Gastrocnemius medialis (tissue), 4 donors: ENCODE measurements at places on chromosomes 1 and 21. TPM values are rescaled to one million over a fixed set of nuclear protein-coding genes. Genes with fewer than 3 reads are reported as not detected.

DNA sequence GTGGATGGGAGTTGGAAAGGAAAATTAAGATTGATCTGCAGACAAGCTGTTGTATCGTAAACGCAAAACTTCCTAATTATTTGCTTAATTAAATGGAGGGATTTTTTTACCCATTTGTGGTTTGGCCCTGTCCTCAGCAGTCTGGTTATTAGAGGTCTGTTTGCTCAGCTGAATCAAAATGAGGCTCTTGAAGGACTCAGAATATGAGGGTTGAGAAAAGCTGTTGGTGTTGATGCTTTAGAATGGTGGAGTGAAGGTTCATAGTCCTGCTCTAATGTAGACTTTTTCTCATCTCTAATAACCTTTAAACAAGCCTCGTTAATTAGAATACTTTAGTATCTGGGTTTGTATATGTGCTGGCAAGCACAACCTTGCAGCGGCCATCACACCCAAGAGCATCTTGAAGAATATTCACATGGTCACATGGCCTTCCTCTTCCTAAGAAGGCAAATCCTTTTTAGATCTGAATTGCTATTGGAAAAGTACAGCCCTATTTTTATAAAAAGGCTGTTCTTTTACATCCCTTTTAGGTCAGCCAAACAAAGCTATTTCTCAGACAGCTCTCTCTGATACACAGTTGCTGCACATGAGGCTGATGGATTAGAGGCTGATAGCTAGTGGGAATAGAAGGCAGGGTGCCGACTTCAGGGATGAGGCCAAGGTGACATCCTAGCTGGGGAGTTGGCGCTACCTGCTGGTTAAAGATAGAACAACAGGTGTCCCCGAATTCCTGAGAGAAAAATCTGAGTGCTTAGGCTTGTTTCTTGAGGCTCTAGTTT lies 53.8 kb downstream of the MACF1 start:
- H3K27me3 ChIP-seq = no peaks in the 10 kb centered on the region
- peaks cover 18% of the 10 kb centered on the region for H3K36me3 ChIP-seq
- H3K27ac ChIP-seq = peak overlapping the region; percentile 30
- peaks cover 7% of the 10 kb centered on the region for H3K4me1 ChIP-seq

GRCh38 chr1:208207388-208208131 lies 36.6 kb downstream of the PLXNA2 start:
- peaks cover 33% of the 10 kb centered on the region for H3K4me1 ChIP-seq
- H3K27me3 ChIP-seq = no peaks in the 10 kb centered on the region
- H3K36me3 ChIP-seq = no peaks in the 10 kb centered on the region
- DNase-seq = peak; percentile 29

DNA sequence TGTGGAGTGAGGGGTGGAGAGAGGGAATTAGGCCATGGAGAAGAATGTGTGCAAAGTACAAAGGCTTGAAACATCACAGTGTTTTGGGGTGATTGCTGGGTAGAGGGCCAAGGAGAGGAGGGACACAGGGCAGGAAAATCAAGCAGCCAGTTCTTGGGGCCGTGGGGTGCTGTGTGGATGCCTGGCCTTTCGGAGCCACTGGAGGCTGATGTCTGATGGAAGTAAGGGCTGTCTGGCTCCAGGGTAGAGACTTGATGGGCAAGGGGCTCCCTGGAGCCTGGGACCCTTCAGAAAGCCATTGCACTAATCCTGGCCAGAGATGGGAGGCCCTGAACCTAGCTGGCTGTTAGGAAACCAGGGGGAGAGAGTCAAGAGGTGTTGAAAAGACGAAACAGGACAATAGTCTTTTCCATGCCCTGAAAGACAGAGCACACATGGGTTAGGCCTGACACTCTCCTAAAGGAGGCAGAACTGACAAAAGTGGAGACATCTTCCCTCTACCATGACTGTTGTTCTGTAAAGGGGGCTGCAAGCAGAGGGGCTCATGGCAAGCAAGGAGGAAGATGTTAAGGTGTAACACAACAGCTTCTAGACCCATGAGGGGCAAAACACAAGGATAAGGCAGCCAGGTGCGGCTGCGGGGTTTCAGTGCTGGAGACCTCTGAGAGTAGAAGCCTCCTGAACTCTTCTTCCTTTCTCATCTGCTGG lies 21.0 kb downstream of the ATF3 start:
- no peaks in the 10 kb centered on the region for H3K4me1 ChIP-seq
- H3K36me3 ChIP-seq = no peaks in the 10 kb centered on the region
- H3K27me3 ChIP-seq = no peaks in the 10 kb centered on the region

DNA sequence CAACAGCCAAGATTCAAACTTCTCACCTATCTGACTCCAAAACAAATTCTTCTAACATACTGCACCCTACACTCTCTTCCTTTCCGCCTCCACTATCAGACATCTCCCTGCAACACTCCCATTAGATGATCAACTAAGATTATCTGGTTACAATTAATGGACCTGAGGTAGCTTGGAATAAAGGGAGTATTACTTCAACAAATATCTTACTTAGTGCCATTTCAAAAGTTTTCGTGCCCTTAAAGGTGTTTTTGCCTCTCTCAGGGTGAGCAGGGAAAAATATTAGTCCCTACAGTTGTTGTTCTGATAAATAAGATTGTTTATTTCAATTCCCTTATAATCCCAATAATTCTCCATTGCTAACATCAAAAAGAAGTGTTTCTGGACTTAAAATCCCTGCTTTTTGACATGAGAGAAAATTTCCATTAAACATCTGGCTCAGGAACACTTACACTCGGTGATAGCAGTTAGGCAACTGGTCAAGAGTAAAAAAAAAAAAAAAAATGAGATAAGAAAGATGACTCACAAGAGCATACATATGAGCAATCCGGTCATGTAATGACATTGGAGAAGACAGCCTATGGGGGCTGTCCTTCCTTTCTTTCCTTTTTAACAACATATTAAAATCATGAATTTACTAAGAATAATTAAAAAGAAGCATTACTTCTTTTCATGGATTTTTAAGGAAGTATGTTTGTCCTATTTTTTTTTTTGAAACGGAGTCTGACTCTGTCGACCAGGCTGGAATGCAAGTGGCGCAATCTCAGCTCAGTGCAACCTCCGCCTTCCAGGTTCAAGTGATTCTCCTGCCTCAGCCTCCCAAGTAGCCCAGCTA lies 7.6 kb downstream of the RSBN1 start:
- H3K27me3 ChIP-seq = no peaks in the 10 kb centered on the region
- H3K4me1 ChIP-seq = peaks cover 49% of the 10 kb centered on the region
- peak overlapping the region; percentile 57 for H3K27ac ChIP-seq
- no peak overlapping the region for H3K4me3 ChIP-seq

DNA sequence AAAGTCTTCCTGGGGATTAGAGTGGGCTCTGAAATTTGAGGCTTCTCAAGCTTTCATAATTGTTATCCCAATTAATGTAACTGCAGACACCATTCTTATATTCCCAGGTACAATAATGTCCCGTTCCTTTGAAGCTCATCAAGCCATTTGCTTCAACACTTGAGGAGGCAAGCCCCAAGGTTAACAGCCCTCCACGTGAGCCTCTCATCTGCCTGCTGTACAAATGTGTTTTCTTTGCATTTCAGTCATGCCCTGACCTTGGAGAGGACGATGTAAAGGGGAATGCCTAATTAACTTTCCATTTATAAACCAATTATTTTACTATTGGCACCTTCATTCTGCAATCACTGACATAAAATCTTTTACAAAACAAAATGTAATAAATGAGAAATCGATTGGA lies 106.3 kb downstream of the SETD4 start:
- no peaks in the 10 kb centered on the region for H3K4me1 ChIP-seq
- H3K36me3 ChIP-seq = no peaks in the 10 kb centered on the region
- no peak overlapping the region for H3K4me3 ChIP-seq
- H3K27ac ChIP-seq = no peak overlapping the region

DNA sequence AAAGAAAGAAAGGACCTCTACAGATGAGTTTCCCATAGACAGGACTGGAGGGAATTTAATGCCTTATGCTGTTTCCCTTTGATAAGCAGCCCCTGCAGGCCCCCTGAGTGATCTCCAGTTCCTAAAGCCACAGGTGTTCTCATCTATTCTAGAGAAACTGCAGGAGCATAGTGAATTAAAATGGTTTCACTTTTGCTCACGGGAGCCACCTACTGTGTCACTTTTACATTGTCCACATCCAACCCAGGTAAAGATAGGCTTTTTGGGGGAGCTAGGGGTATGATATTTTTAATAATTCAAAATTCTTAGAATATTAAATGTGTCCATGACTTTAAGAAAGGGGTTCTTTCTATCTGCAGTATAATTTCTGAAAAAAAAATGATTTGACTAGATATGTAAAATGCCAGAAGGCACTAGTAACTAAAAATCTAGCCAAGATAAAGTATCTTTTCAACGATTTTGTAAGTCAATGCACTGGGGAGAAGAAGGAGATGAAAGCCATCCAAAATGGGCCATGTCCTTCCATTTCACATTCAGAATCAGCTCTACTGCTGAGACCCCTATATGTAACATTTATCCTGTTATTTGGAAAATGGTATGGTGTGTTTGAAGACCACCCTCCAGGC lies 267.3 kb upstream of the DUSP10 start:
- no peak overlapping the region for H3K4me3 ChIP-seq
- no peak for DNase-seq
- H3K27me3 ChIP-seq = no peaks in the 10 kb centered on the region
- no peak overlapping the region for H3K27ac ChIP-seq

- peaks cover 33% of the 10 kb centered on the region for H3K4me1 ChIP-seq
- H3K4me3 ChIP-seq = peak overlapping the region; percentile 70
- no peaks in the 10 kb centered on the region for H3K27me3 ChIP-seq
- H3K36me3 ChIP-seq = peaks cover 13% of the 10 kb centered on the region
- peak overlapping the region; percentile 93 for H3K27ac ChIP-seq
- DNase-seq = peak; percentile 82
These were observed 453 bp downstream of the PABPC4 start for GRCh38 chr1:39576016-39576657.

DNA sequence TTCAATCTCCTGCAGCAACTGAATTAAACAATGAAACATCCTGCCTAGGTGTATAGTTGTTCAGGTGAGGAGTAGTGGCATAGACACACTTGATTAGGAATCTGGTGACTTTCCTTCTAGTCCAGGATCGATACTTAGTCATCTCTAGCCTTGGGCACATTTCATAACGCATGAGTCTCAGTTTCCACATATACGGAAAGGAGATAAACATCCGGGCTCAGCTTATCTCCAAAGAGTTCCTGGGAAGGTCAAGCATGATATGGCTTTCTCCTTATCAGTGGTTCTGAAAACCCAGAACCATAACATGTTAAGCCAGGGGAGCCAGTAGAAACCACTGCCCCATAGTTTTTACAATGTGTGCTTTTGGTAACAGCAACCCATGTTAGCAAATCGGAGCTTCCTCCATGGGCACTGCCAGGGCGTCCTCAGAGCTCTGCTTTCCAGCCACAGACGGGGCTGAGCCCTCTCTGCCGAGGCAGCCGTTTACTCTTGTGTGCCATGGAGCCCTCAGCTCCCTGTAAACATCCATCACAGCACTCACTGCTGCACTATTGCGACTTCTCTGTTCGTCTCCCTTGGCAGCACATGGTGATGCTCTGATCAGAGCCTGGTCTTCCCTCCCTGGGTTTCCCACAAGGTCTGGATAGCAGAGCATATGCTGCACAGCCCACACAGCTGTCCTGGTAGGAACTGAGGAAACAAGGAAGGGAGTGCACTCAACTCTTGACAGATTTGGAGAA lies 34.6 kb downstream of the RUNX1 start:
- no peaks in the 10 kb centered on the region for H3K27me3 ChIP-seq
- H3K4me1 ChIP-seq = no peaks in the 10 kb centered on the region
- no peak overlapping the region for H3K4me3 ChIP-seq
- no peak overlapping the region for H3K27ac ChIP-seq
- no peak for DNase-seq

- DNase-seq = no peak
- H3K4me1 ChIP-seq = no peaks in the 10 kb centered on the region
- H3K27me3 ChIP-seq = no peaks in the 10 kb centered on the region
- H3K27ac ChIP-seq = no peak overlapping the region
These were observed 88.4 kb upstream of the PROX1 start for GRCh38 chr1:213899413-213899812.

DNA sequence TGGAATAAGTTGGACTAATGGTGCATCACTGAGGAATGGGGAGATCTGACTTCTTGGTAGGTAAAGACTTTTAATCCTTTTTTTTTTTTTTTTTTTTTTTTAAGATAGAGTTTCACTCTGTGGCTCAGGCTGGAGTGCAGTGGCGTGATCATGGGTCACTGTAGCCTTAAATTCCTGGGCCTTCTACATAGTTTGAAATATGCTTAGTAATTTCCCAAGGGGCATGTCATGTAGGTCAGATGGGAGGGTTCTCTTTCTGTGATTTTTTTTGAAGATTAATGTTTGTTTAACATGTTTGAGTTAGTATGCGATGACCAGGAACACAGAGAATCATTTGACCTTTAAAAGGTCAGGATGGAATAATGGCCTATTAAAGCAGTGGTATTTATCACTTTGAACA lies 129.1 kb downstream of the S1PR1 start:
- no peak overlapping the region for H3K27ac ChIP-seq
- H3K27me3 ChIP-seq = no peaks in the 10 kb centered on the region
- H3K36me3 ChIP-seq = no peaks in the 10 kb centered on the region
- peaks cover under 1% of the 10 kb centered on the region for H3K4me1 ChIP-seq
- no peak overlapping the region for H3K4me3 ChIP-seq

DNA sequence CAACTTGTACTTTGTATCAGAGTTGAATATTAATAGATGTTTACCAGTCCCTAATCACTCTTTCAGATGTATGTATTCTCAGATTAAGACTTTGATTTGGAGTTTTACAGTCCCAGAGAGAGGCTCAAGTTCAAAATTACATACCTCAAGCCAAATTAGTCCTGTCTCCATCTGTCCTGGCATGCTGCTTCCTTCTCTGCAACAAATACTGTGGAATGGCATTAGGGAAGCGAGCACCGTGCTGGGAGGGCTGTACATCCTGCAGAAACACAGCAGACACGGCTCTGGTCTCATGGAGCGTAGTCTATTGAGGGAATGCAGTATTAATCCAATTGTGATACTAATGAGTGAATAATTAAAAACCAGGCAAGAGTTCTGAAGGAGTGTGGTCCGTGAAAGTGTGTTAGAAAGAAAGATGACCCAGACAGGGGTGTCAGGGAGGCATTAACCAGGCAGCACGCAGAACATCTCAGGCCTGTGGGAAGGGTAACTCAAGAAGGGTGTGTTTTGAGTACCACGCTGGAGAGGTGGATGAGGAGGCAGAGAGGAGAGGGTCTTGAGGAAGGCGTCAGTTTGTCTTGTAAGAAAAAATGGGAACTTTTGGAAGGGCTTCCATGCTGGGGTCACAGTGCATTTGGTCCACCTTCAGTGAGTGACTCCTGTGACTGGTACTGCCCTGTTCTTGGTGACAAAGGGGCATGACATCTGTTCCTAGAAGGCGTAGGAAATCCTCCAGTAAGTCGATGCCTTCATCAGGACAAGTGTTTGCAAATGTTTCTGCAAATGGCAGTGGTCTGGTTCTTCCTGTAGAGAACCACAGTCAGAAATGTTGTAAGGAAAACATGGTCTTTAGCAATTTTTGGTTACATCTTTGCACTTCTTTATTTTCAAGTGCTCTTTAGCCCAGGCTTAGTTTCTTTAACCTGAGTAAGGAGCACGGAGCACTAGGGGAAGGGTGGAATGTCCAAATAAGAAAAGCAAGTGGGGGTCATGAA lies 1.6 kb downstream of the RAB4A start:
- no peaks in the 10 kb centered on the region for H3K27me3 ChIP-seq
- H3K4me3 ChIP-seq = peak overlapping the region; percentile 64
- H3K27ac ChIP-seq = peak overlapping the region; percentile 86
- DNase-seq = no peak
- peaks cover 34% of the 10 kb centered on the region for H3K4me1 ChIP-seq

NHLH1 gene
- total RNA-seq = 0.46 TPM

GPX7 gene
- 1.7 TPM for total RNA-seq

LACTBL1 gene
- total RNA-seq = not detected

KRTAP10-9 gene
- not detected for total RNA-seq

DYNLT5 gene
- not detected for total RNA-seq

TDRD5 gene
- total RNA-seq = not detected

RIMKLA gene
- total RNA-seq = 0.92 TPM
